Substantia nigra (tissue), 51 donors: ENCODE measurements at places on chromosomes 2 and 18.

DNA sequence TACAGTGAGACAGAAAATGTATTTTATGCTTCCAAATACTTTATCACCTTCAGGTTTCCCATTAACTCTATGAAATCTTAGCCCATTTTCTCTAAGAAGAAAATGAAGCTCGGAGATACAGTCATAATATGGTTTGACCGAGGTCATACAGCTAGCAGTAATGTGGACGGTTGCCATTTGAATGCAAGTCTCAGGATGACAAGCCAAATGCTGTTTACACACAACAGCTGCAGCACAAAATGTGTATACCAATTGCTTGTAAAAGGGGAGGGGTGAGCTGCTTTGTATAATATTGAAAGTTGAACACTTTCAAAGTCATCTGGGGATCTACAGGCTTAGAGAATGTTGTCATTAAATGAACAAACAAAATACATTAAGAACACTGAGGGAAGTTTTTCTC is 93.8 kb upstream of the FSIP2 start:
- no peak for DNase-seq

GRCh38 chr2:169073963-169074751 is 4.8 kb downstream of the DHRS9 start:
- no peak for DNase-seq

DNA sequence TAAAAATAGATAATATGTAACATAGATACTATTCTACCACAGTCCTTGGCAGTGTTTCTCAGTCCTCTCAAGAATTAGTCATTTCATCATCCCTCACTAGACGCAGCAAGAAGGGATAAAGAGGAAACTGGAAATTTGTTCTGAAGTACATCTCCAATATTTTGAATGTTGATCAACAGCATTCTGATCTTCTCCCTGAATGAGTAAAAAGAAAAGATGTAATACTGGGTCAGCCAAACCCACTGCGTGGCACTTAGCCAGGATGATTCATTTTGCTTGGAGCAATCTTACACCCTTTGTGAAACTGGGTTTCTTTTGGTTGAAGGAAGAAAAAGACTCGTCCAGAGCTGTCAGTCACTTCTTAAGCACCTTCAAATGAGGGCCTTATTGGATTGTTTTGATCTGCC is 54.1 kb downstream of the TAF1B start:
- DNase-seq: no peak

GRCh38 chr2:65514555-65515195 is 82.3 kb upstream of the SPRED2 start:
- no peak for DNase-seq

- no peak for DNase-seq
Measured at GRCh38 chr2:25000036-25000435, 28.3 kb upstream of the DNAJC27 start.

GRCh38 chr18:79903787-79904356 is 47.6 kb downstream of the SLC66A2 start:
- no peak for DNase-seq

DNA sequence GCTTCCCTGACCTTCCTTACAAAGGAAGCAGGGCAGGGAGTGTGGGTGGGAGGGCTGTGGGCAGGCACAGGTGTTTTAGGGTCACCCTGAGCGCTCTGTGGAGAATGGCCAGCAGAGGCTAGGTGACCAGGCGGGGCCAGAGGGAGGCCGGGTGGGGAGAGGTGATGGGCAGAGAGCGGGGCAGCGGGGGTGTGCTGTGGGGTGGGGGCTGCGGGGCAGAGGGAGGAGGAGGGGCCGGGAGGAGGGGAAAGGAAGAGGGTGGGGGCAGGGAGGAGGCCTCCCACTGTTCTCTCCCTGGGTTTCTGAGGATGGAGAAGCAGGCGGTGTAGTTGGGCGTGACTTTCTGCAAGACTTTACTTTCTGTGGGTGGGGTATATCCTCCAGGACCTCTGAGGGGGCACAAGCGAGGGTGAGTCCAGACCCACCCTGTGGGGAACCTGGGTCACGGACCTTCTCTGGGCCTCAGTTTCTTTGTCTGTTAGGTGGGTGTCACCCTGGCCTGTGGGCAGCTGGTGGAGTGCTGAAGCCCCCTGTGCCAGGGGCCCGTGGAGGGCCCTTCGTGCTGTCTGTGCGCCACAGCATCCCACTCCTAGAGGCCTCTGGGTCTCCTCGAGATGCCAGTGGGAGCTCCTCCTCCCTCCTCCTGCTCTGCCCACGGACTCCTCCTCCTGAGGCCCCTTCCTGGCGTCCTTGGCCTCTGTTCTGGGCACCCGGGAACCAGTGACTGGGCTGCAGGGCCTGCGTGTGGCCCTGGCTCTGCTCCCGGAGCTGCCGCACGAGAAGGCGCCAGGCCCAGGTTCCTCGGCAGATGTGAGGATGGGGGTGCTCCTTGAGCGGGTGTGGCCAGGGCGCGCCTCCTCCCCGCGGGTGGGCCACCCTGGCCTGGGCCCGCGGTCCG is 6.3 kb upstream of the NEU4 start:
- DNase-seq: no peak

DNA sequence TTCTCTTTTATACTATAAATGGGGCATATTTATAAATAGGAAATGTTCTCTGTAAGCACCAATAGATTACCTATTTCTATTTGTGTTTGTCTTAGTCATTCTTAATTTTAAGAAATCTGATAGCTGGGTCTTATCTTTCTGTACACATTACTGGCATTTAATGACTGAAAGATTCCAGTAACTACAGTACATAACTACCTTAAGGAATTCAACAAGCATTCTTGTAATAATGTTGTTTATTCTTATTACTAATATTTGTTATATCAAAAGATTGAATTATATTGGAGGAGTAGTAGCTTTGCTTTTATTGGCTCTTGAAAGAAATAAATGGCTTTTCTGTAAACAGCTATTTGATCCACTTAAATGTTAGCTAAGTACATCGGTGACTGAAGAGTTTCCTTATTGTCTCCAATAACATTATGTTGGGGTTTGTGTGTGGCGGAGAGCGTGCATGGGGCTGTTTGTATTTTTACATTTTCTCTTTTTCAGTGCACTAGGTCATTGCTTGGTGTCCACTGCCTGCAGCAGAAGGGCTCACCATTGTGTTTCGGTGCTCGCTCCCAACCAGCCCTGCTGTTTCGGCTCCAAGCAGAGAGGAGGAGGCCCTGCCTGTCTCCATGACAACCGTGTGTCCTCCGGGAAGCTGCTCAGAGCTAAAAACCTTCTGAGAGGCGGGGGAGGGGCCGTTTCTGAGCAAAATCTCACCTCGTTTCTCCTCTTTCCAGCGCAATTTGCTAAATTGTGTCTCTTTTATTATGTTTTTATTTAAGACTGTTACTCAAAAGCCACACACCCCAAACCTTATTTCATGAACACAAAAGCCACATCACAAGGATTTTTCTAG is 112.5 kb upstream of the SLC38A11 start:
- DNase-seq: peak; percentile 81

DNA sequence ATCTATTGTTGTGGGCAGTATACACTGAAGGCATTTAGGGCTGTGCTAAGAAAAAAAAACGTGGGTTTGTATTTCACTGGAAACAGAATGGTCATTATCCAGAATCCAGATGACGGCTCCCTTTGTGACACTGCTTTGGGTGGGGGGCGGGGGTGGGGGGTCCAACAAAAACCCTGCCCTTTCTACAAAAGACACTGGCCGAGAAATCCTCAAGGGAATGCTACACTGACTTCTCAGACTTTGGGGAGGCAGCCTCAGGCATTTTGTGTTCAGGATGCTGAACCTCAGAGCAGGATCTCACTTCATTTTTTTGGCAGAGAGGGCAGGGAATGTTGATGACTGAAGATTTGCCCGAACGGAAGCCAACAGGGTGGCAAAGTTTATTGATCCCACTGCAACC is 417.1 kb downstream of the HRH4 start:
- no peak for DNase-seq

GRCh38 chr18:9736286-9736835 is 28.3 kb downstream of the RAB31 start:
- no peak for DNase-seq

- no peak for DNase-seq
Measured at GRCh38 chr2:109336296-109336695, 207.3 kb downstream of the SH3RF3 start.

- DNase-seq: no peak
Measured at GRCh38 chr2:101782427-101782792, 84.9 kb downstream of the MAP4K4 start.

GRCh38 chr2:135893374-135893794 is 17.1 kb upstream of the MCM6 start:
- no peak for DNase-seq

DNA sequence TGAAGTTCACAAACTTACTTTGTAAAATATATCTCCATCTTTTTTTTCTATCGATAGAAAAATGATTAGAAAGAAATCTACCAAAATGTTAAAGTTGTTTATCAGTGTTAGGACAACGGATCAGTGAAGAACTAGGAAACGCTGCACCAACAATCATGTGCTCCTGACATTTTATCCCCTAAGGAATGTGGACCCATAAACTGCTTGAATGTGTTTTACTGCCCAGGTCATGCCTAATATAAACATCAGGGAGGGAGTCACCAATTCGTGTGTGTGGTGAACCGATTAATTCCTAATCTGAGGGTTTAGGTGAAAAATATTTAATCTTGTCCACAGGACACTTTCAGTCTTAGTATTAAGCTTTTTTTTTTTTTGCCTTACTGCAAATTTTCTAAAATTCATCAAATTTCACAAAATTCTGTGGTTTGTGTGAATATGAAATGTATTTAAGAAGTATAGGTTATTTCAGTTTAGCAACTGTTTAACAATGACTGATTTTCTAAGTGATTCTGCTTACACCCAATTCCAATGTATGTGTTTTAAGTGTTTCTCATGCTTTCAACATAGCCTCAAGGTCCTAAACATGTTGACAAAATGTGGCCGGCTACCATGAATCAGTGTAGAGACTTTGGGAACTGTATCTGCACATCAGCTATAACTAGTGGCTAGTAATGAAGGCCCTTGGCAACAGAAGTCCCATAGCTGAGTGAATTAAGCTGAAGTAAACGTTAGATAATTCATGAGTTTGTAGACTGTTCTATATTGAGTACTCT is 11.1 kb upstream of the KIDINS220 start:
- DNase-seq: no peak

GRCh38 chr2:28809927-28810326 is 707 bp upstream of the SPDYA start:
- DNase-seq: no peak

- DNase-seq: no peak
Measured at GRCh38 chr18:28736223-28736622, 559.3 kb upstream of the CDH2 start.

- DNase-seq: no peak
Measured at GRCh38 chr18:45133276-45133675, 452.6 kb downstream of the SETBP1 start.

DNA sequence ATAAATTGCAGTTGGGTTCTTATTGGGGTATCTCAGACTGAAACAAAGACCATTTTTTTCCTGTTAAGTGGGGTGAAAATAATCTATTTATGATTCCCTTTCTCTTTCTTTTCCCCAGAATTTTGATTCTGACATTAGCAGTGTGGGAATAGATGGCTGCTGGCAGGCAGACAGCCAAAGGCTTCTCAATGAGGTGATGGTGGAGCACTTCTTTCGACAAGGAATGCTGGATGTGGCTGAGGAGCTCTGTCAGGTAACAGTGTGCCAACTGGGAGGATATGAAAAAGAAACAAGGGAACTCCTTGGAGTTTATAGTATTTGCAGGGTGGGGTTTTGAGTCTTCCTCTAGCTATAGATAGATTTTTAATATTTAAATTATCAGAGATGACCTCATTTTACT is 31.7 kb downstream of the RMND5A start:
- no peak for DNase-seq

DNA sequence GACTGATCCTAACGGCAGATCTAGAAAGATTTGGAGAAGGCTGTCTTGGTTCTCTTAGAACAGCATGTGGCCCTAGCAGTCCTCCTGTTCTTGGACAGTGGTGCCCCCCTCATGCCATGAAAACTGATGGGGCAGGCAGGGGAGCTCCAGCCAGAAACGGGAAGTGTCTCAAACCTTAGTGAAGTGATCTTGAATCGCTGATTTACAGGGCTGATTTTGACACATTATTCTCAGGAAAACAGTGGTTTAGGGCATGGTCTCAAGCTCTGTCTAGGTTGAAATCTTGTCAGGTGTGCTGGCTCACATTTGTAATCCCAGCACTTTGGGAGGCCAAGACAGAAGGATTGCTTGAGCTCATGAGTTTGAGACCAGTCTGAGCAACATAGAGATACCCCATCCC is 37.8 kb downstream of the SRSF7 start:
- no peak for DNase-seq

DNA sequence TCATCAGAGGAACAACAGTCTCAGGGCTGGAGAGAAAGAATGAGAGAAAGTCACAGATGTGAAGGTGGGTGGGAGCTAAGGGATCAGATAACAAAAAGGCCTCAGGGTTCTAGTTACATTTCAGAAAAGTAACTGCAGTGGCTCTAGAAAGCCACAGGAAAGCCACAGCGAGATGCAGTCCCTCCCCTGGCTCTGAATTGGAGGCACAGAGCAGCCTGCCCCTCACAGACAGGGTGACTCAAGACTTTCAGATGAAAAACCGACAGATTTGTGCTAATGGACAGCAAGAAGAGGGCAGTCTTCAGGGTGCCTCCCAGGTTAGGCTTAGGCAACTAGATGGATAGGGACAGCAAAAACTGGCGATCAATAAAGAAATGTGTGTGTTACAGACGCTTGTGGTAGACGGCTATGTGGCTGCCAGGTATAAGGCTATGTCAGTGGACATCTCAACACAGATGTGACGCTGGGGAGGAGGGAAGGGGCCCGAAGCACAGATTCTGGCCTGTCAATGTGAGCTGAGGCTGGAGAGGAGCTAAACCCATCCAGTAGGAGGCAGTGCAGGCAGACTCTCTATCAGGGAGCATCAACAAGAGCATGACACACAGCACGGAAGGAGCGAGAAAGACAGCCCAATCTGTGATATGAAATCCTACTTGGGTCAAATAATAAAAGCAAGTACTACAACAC is 26.2 kb downstream of the UNC50 start:
- no peak for DNase-seq

GRCh38 chr2:231573096-231573495 is 19.6 kb upstream of the TEX44 start:
- no peak for DNase-seq

DNA sequence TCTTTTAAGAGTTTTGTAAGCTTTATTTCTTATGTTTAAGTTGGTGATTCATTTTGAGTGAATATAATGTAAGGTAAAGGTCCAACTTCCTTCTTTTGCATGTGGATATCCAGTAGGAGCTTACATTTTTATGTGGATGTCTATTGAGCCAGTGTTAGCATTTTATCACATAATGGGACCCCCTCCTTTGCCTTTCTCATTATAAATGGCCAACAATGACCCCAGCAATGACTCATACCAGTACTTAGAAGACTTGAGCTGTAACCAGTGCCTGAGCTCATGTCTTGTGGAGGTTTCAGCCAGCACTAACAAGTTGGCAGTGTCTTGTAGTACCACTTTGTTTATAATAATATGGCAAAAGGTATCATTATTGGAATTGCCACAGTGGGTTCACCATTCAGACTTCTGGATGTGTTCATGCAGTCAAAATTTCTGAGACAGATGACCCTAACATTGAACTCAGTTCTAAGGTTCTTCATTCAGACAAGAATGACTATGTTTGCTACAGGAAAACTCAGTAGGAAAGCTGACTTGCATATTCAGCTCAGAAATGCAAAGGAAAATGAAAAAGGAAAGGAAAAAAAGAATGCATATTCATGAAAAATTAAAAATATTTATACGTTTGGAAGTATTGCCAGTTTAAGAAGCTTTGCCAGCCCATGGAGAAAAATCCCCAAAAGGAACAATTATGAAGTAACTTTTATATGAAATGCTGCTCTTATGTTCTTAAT is 41.0 kb downstream of the CDKL4 start:
- no peak for DNase-seq
